Neural cell (in vitro differentiated cells): ENCODE measurements at places on chromosomes 11 and 22. TPM values are rescaled to one million over a fixed set of nuclear protein-coding genes. Genes with fewer than 3 reads are reported as not detected.

The MMP27 gene
- polyA plus RNA-seq, result not detected in 2 replicates

The SPON1 gene
- 0.66 and 0.74 TPM in 2 replicates for polyA plus RNA-seq

The PRODH gene
- polyA plus RNA-seq, result 0.08 and 0.31 TPM in 2 replicates

The FOSL1 gene
- 0.68 TPM in 1 of 2 replicates, not detected in the other for polyA plus RNA-seq

The OR2D3 gene
- not detected in 2 replicates for polyA plus RNA-seq

The FANCF gene
- polyA plus RNA-seq, result 22.2 and 23.7 TPM in 2 replicates

The RTN4R gene
- 12.1 and 13.6 TPM in 2 replicates for polyA plus RNA-seq

The C22orf39 gene
- 94.9 and 99.4 TPM in 2 replicates for polyA plus RNA-seq

The MOGAT2 gene
- not detected in 2 replicates for polyA plus RNA-seq

The LRP4 gene
- polyA plus RNA-seq, result 0.18 TPM in 1 of 2 replicates, not detected in the other

The CHRM1 gene
- not detected in 2 replicates for polyA plus RNA-seq

The OR2AG1 gene
- polyA plus RNA-seq, result not detected in 2 replicates

The GP1BB gene
- 40.7 and 42.0 TPM in 2 replicates for polyA plus RNA-seq

The RASL10A gene
- polyA plus RNA-seq, result 0.26 and 3.0 TPM in 2 replicates

The CDC42BPG gene
- 0.26 TPM in 1 of 2 replicates, not detected in the other for polyA plus RNA-seq

The LRRC10B gene
- 12.4 and 14.6 TPM in 2 replicates for polyA plus RNA-seq

The CCDC85B gene
- 28.5 TPM in 2 replicates for polyA plus RNA-seq

The C11orf16 gene
- not detected in 2 replicates for polyA plus RNA-seq

The MMP11 gene
- polyA plus RNA-seq, result 9.3 and 12.2 TPM in 2 replicates

The BTG4 gene
- not detected in 2 replicates for polyA plus RNA-seq

The RIMBP3C gene
- 0.07 TPM in 1 of 2 replicates, not detected in the other for polyA plus RNA-seq

The ACR gene
- polyA plus RNA-seq, result not detected in 2 replicates

The CD3G gene
- polyA plus RNA-seq, result not detected in 2 replicates

The PNPLA5 gene
- polyA plus RNA-seq, result not detected in 2 replicates

The CRYAB gene
- polyA plus RNA-seq, result not detected in 2 replicates

The ACER3 gene
- polyA plus RNA-seq, result 14.9 and 17.0 TPM in 2 replicates

The MUC2 gene
- polyA plus RNA-seq, result not detected in 2 replicates

The COMT gene
- polyA plus RNA-seq, result 14.2 and 27.6 TPM in 2 replicates

The GRM5 gene
- 11.8 and 11.9 TPM in 2 replicates for polyA plus RNA-seq

The BIK gene
- polyA plus RNA-seq, result 1.5 and 3.1 TPM in 2 replicates

The XRRA1 gene
- polyA plus RNA-seq, result 2.7 and 10.3 TPM in 2 replicates

The BTBD18 gene
- polyA plus RNA-seq, result not detected in 2 replicates

The MED15 gene
- polyA plus RNA-seq, result 13.2 and 17.9 TPM in 2 replicates

The YPEL1 gene
- 38.0 and 45.2 TPM in 2 replicates for polyA plus RNA-seq

The MB gene
- 0.51 TPM in 1 of 2 replicates, not detected in the other for polyA plus RNA-seq

The FGF3 gene
- 3.7 and 6.0 TPM in 2 replicates for polyA plus RNA-seq

The OR5P2 gene
- polyA plus RNA-seq, result not detected in 2 replicates

The ARHGAP20 gene
- polyA plus RNA-seq, result 1.2 and 1.8 TPM in 2 replicates

The TMPRSS5 gene
- polyA plus RNA-seq, result 1.3 and 2.6 TPM in 2 replicates

The CARD10 gene
- polyA plus RNA-seq, result 0.36 TPM in 1 of 2 replicates, not detected in the other

The MRGPRF gene
- not detected in 2 replicates for polyA plus RNA-seq

The LYVE1 gene
- not detected in 2 replicates for polyA plus RNA-seq

The TNNT3 gene
- not detected in 2 replicates for polyA plus RNA-seq

The CADM1 gene
- 89.0 and 92.1 TPM in 2 replicates for polyA plus RNA-seq

The GGT5 gene
- polyA plus RNA-seq, result 0.12 TPM in 1 of 2 replicates, not detected in the other

The DUSP8 gene
- 3.5 and 7.1 TPM in 2 replicates for polyA plus RNA-seq

The ENTHD1 gene
- polyA plus RNA-seq, result not detected in 2 replicates

The POTEH gene
- polyA plus RNA-seq, result not detected in 2 replicates

The HEPN1 gene
- polyA plus RNA-seq, result not detected in 2 replicates

The CYB561A3 gene
- 36.3 and 44.6 TPM in 2 replicates for polyA plus RNA-seq

The SLC6A5 gene
- not detected in 2 replicates for polyA plus RNA-seq

The MYO7A gene
- polyA plus RNA-seq, result 0.30 and 0.61 TPM in 2 replicates

The ALDH3B1 gene
- polyA plus RNA-seq, result not detected in 2 replicates

The UBE2L3 gene
- polyA plus RNA-seq, result 42.9 and 49.1 TPM in 2 replicates

The CASP4 gene
- polyA plus RNA-seq, result not detected in 2 replicates

The UPK3A gene
- polyA plus RNA-seq, result not detected in 2 replicates

The CLDN25 gene
- not detected in 2 replicates for polyA plus RNA-seq

The CRACR2B gene
- polyA plus RNA-seq, result 1.2 and 6.5 TPM in 2 replicates

The CATSPERZ gene
- 3.4 TPM in 1 of 2 replicates, not detected in the other for polyA plus RNA-seq
